ENCODE measurements at places on chromosomes 7 and 10.

DNA sequence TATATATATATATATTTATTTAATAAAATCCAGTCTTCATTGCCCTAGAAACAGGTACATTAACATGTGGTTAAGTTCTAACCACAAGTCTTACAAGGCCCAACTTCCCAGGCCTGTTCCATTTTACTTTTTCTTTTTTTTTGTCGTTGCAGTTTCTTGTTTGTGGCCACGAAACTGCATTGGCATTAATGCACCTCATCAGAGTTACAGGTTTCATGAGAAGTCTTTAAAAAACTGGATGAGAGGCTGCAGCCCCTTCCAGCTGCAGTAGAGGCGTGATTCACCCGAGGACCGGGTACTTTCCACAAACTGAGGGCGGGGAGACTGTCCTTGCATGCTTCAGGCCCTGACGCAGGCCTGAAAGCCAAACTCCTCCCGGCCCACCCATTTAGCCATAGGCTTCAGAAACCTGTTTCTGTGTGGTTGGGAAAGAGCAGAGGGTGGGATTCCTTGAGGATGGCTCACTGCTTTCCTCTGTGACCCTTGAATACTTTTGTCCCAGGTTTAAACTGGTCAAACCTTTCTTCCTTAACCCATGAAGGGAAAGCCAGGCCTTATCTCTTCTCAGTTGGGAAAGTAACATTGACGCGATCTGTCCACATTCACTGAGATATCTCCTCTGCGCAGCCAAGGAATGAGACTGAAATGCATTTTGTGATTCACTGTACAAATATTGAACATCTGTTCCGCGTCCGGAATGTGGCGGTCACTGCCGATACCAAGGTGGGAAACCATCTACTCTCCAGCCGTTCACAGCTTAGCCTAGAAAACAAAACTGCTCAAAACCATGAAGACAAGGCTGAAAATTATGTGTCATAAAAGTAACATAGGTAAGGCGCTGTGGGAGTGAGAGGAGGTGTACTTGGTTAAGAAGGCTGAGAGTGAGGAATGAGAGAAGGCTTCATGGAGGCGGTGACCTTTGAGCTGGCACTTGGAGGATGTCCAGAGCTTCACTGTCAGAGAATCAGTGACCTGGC lies 311.7 kb downstream of the GATA3 start:
- DNase-seq, result no peak

DNA sequence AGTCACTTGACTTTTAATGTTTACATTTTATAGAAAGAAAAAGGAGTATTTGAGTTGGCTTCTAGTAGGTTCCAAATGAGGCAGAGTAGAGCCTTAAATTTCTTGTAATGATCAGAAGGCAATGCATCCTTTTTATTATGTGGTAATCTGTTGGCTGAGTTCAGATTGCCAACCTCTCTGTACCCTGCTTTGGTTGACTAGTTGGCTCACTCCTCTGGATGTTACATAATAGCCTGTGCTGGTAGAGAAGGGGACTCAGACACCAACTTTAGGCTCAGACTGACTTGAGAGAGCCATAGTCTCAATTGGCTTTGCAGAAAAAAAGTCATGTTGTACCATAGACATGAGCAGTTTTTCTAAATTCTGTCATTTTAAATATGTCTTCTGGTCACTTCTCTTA lies 46.8 kb upstream of the GLCCI1 start:
- peak; percentile 31 for DNase-seq

GRCh38 chr10:127935071-127935561 lies 28.2 kb downstream of the PTPRE start:
- DNase-seq, result peak; percentile 4

GRCh38 chr10:104415526-104416165 lies 62.0 kb downstream of the CFAP58 start:
- DNase-seq, result no peak

DNA sequence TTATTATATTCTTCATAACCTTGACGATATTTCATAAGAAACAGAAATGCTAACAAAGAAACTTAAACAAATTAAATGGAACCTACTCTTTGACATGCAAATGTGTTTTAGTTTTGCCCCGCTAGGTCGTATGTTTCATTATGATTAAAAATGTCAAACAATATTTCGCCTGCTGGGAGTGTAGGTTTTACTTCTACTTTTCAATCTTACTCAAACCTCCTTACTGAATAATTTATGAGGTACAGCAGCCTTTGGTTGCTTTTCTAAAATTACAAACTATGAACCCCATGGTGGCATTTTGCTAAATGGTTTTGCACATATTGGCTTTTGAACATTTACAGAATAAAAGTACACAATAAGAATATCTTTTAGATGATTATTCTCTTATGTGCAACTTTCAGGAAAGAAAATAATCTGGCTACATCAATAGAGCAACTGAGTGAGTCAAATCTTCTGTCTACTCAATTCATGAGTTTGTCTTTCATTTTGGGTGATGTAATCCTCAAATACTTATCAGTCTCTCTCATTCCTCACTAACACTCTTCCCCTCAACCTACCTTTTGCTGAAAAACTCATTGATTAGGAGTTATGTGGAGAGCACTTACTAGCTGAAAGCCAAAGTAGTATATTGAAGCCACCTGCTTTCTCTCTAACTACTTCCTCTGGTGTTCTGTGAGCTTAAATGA lies 1226.4 kb downstream of the XPNPEP1 start:
- DNase-seq, result no peak

DNA sequence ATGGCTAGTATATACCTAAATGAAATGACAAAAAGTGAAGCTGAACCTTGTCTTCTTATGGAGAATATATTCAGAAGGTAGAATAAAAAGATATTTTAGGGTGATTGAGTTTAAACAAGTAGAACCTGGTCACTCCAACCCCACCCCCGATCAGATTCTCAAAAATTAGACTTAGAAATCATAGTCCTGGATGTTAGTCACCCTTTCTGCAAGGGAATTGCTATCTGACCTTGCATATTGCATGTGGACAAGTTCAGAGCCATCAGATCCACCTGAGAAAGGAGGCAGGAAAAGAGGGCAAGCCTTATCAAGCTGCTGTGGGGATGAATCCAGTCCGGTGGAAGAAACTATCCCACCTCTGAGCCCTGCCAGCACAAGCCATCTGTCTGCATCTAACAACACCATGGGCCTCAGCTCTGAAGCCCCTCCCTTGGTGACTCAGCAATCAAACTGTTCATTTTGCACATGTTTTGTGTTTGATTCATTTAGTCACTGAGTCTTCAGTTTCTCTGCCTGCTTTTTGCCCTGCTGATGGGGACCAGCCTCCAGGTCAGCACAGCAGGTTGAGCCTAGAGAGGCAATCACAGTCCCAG lies 727.3 kb downstream of the AUTS2 start:
- DNase-seq, result no peak

DNA sequence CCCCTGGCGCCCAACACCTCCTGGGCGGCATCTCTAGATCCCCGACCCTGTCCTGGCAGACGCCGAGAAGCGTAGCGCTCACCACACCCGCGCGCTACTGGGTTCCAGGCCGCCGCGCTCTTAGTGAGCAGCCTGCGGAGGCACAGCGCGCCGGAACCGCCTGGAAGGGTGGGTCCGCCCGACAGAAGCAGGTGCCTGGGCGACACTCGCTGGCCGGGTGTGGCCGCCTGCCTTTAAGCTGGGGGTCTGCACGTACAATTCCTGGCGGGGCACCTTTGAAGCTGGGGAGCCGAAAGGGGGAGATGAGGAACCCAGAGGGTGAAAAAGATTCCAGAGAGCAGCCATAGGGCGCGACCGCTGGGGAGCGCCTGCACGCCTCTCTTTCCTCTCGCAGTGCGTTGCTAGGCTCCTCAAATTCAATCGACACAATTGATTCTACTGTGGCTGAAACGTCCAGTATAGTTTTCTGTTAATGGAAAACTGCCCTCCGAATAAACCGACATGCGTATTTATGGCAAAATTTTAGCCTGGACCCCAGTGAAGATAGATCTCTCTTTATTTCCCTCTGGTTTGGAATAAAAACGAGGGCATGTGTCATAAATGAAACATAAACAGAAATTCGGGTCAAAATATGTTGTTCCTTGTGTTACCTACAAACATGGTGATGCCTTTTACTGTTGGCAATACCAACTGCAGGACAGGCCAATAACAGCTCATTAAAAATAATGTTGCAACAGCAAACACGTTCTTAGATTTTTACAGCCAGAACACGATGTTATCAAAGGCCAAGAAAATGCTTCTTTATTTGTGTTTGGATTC lies 4.6 kb downstream of the HMX3 start:
- no peak for DNase-seq

- DNase-seq, result no peak
Measured at GRCh38 chr10:100479037-100479436, 16.2 kb downstream of the WNT8B start.

DNA sequence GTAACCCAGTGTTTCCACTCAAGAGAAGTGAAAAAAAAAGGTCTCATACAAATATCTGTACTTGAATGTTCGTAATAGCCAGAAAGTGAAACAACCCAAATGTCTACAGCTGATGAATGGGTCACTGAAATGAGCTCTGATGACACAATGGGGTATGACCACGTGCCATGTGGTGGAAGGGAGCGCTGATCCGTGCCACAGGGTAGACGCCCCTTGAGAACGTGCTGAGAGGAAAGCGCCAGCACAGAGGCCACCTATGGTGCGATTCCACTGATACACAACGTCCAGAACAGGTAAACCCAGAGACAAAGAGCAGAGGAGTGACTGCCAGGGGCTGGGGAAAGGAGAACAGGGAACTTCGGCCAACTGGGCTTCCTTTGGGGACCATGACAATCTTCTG lies 50.3 kb downstream of the MAD1L1 start:
- no peak for DNase-seq

GRCh38 chr10:71021402-71021801 lies 133.0 kb upstream of the PCBD1 start:
- DNase-seq, result no peak

DNA sequence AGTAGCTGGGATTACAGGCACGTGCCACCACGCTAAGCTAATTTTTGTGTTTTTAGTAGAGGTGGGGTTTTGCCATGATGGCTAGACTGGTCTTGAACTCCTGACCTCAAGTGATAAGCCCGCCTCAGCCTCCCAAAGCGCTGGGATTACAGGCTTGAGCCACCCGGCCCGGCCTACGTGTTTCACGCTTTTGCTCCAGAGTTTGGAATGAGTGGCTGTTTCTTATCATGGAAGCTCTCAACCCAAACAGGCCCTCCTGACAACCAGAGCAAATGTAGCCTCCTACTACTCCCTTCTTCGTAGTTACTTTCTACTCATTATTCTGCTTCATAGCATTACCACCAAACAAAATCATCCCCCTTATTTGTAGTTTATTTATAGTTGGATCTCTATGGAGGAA lies 26.8 kb upstream of the CASD1 start:
- DNase-seq, result no peak

DNA sequence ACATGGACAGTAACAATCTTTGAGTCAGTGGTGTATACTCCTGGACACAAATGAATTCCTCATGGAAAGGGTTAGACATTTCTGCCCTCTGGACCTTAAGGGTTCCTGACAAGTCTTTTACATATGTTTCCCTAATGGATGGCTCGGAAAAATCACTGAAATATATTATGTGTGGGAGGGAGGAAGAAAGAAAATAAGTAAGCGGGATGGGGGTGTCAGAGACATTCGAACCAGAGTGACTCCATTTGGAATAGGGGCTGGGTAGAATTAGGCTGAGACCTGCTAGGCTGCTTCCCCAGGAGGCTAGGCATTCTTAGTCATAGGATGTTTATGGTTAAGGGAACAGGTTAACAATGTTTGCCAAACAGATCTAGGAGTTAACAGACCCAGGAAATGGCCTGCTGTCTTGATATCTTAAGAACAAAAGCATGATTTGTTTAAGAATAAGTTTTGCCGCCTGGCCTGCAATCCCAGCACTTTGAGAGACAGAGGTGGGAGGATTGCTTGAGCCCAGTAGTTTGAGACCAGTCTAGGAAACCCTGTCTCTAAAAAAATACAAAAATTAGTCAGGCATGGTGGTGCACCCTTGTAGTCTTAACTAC lies 1241.7 kb downstream of the TYW1 start:
- DNase-seq, result no peak

GRCh38 chr7:19762631-19763030 lies 10.8 kb downstream of the TMEM196 start:
- DNase-seq, result no peak

- no peak for DNase-seq
Measured at GRCh38 chr10:13105184-13105583, 5.2 kb downstream of the OPTN start.

GRCh38 chr7:150974468-150975391 lies 3.4 kb downstream of the KCNH2 start:
- no peak for DNase-seq

GRCh38 chr7:90621125-90621746 lies 25.1 kb downstream of the CDK14 start:
- no peak for DNase-seq

DNA sequence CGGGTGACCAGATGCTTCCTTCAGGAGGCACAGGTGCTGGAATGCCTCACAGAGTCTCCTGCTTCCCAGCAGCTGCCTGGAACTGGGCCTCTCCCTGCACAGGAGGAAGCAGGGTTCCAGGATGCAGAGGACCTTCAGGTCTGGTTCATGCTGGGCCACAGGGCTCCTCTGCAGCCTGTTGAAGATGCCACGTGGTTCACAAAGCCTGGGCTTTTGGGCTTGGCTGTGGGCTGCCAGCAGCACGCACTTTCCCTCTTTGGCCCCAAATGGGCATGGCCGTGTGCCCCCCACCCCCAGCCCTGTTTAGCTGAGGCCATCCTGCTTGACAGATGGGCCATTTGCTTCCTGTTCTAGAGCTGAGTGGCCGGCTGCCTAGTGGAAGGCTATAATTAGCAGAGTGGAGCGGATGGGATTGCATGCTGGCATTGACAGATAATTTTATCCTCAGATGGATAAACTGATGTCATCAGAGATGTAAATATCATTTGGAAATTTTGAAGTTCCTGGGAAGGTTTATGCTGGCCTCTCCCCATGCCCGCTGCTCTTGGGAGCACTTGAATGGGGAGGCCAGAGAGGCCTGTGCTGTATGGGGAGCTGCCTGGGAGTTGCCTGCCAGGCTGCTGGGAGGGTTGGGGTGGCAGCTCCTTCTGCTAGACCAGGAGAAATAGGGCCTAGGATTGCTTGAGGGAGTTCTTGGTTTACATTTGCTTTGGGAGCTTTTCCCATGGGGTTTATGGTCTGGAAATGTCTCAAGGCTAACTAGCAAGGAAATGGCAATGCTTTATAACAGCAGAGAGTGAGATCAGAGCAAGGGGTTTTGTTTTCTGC lies 28.2 kb downstream of the TSPAN15 start:
- DNase-seq, result peak; percentile 36

DNA sequence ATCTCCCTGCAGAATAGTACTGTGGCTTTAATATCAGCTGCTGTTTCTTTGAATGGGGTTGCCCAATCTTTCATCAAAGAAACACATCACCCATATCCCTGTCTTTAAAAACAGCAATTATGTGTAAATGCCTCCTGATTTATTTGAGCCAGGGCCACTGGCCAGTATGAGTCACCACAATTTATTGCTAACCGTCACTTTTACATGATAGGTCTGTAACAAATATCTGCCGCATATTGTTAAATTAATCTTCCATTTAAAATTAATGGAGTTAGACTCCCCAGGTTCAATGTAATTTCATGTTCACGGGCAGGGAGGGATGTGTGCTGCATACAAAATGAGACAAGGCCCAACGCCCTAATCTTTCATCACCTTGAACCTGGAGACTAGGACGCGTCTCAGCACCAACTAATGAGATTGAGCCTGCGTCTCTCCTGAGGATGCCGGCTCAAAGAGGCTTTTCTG lies 673.4 kb downstream of the AUTS2 start:
- DNase-seq, result no peak

Measured in thyroid gland (tissue), 4 donors.